A172 (cell line): ENCODE measurements at places on chromosomes 16 and 17. TPM values are rescaled to one million over a fixed set of nuclear protein-coding genes. Genes with fewer than 3 reads are reported as not detected.
A peak's percentile ranks its signal among the peaks of the same experiment; 100 is the strongest.

GRCh38 chr17:37276475-37276874, 99.3 kb upstream of the C17orf78 start:
- peak; percentile 47 for DNase-seq

- DNase-seq, result no peak
Measured at GRCh38 chr17:7262192-7262934, at the start of gene CLDN7. Gene CLDN7, minus strand, starts transcription at chr17:7262478. Its CDS starts 435 bp downstream, at chr17:7262043.

Gene GUCY2D
- not detected in 2 replicates for total RNA-seq

- no peak for DNase-seq
Measured at GRCh38 chr16:1027501-1027815, 45.1 kb upstream of the SSTR5 start.

Gene MYH1
- total RNA-seq, result not detected in 2 replicates

DNA sequence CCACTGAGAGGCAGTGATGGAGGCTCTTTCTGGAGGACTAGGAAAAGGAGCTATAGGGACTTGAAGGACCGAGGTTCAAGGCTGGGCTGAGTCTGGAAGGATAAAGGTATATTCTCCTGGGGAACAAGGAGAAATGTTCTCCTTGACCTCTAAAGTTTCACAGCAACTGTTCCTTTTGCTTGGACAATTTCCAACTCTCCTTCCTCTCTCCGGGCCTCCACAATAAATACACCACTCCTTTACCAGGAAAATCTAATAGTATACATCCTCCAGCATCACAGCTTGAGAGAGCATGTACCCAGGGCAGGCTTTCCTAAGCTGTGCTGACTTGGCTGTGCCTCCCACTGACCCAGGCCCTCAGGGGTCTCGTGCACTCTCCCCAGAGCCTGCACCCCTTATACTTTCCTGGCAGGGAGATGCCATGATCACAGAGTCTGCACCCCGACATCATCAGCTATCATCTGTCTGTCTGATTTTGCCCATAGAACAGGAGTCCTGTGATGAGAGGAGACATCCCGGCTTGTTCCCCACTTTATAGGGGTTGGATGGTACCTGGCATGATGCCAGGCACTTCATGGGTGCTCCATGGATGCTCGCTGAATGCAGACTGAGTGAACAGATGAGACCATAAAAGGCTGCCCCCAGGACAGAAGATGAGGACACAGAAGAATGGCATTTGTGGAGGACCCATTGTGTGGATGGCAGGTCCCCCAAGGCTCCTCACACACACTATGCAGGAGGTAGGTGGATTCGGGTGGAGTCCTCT, 582.6 kb upstream of the CDH5 start:
- peak; percentile 18 for DNase-seq

Gene NPIPB9
- 0.83 TPM in 1 of 2 replicates, not detected in the other for total RNA-seq

- DNase-seq, result no peak
Measured at GRCh38 chr17:64599187-64599676, 62.9 kb downstream of the SMURF2 start.

DNA sequence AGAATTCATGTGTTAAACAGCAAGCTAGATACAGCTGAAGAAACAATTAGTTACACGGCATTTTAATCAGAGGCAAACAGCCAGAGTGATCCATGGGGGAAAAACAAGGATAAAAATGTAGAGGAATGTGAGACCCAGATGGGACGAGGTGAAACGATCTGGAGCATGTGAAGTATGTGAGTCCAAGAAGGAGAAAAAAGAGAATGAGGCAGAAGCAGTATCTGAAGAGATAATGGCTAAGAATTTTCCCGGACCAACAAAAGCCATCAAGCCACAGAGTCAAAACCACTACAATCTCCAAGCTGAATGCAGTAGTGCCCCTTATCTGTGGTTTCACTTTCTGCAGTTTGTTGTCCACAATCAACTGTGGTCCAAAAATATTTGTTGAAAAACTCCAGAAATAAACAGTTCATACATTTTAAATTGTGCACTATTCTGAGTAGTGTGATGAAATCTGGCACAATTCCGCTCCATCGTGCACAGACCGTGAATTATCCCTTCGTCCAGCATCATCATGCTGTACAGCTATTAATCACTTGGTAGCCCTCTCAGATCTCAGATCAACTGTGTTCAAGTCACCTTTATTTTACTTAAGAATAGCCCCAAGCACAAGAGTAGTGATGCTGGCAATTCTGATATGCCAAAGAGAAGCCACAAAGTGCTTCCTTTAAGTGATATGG, 18.8 kb downstream of the MYH10 start:
- peak; percentile 28 for DNase-seq

Gene NPEPPS
- 45.7 and 50.3 TPM in 2 replicates for total RNA-seq

Gene TAT
- not detected in 2 replicates for total RNA-seq

GRCh38 chr16:89378947-89379771, 111.2 kb downstream of the ANKRD11 start:
- no peak for DNase-seq

DNA sequence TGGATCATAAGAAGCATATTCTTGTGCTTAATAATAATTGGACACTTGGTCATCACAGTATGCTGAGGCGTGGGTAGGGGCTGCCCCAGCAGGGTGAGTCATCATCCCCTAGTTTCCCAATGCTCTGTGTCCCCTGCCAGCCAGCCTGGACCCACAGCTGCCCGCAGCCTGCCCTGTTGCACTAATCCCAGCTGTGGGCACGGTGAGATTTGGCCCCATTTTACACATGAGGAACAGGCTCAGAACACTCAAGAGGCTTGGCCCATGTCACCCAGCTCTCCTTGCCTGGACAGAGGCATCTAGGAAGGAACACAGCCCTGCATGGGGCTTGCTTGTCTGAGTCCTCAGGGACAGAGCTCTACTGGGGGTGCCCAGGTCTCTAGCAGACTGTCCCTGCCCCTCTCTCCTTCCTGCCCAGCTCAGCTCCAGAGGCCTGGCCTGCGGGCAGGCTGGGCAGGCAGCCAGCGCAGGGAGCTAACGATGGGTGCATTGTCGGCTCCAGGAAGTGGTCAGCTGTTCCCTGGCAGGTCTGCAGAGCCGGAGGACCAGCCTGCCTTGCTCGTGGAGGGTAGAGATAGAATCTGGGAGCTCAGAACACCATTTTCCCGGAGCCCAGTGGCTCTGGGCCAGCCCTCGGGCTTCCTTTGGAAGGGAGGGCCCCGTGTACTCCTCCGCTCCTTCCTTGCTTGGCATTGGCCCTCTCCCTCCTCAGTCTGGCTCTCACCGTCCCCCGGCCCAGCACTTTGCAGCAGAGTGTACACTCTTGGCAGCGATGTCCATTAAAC, 189.4 kb downstream of the RAB11FIP4 start:
- DNase-seq, result peak; percentile 97

DNA sequence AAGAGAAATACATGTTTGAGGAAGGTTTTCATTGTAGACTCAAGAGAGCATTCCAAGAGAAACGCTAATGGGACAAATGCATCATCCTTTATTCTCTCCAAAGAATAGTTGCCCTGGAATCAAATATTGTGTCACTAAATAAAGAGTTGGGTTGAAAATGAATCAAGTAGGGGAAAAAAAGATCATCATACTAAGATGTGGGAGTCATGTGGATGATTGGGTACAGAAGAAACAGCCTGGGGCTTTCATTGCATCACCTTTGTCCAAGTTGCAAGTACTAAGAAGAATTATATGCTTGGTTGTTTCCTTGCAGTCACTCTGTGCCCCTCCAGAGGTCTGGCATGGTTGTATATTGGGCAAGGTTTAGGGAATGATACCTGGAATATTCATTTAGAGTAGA, 658.9 kb downstream of the TOX3 start:
- no peak for DNase-seq
